ENCODE measurements at places on chromosomes 11 and 22. TPM values are rescaled to one million over a fixed set of nuclear protein-coding genes. Genes with fewer than 3 reads are reported as not detected.

Gene KRTAP5-9
- total RNA-seq, result not detected

Gene FAM168A
- 18.5 TPM for total RNA-seq

Gene DDX25
- total RNA-seq, result not detected

Gene MUC6
- not detected for total RNA-seq

Gene HEPN1
- total RNA-seq, result not detected

Measured in airway epithelial cell (primary cell).